LHCN-M2 (cell line): ENCODE measurements at places on chromosomes 5 and 9.

DNA sequence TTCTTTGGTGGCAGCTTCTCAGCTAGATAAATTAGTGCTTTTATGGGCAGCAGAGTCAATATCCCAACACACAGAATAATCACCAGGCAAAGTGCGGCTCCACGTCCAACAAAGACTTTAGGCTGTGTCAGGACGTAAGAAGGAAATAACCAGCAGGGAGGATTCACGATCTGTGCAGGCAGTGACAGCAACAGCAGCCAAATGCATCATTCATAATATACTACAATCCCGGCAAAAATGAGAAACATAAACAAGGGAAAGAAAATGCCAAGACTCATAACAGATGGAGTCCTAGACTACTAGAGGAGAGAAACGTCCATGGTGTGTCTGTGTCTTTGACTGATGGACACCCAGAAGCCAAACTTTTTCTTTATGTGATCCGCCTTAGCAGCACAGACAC, 100.7 kb downstream of the LMNB1 start:
- DNase-seq: no peak

GRCh38 chr5:172823840-172824362, 10.2 kb upstream of the ERGIC1 start:
- DNase-seq: no peak

DNA sequence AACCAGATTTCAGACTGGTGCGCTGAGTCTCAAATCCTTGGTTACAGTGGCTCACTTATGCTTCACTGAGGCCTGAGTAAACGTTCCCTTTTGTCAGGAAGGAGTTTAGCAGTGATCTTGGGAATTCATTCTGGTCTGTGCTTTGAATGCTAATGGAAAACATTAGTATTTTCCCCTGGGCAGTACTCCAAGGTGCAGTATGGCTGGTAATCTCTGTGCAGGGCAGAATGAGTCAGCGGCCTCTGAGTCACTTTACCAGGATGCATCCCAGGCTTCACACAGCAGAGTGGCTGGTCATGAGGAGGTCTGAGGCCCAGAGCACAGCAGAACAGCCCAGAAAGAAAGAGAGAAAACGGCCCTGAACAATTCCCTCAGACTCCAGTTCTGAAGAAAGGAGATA, 54.0 kb downstream of the PCA3 start:
- DNase-seq: peak; percentile 97

DNA sequence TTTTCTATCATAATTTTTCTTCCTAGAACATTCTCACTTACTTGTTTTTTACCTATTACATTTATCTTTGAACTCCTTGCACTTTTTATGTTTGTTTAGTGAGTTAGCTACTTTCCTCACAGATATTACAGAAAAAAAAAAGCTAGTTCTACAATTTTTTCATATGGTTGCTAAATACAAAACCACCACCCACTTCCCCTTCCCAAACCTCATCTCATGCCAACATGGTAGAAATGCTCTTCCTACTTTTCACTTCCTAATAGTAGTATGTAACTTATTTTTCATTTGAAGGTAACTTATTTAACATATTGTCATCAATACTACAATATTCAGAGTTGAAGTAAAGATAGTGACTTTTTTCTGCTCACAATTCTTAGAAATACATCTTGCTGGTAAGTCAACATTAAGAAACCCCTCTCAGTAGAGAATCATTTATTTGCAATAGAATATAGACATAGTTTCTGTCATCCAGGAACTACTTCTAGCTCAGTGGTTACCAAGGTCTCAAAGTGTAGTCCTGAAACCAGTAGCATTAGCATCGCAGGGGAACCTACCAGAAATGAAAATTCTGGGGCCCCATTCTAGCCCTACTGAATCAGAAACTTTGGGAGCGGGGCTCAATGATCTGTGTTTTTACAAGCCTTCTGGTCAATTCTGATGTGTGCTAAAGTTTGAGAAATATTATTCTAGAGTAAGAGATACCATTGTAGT, 1124.6 kb downstream of the DTWD2 start:
- no peak for DNase-seq

- DNase-seq: no peak
Measured at GRCh38 chr5:62592558-62592957, 13.9 kb downstream of the LRRC70 start.

GRCh38 chr5:146165460-146165859, 17.0 kb downstream of the LARS1 start:
- DNase-seq: no peak

GRCh38 chr5:132497488-132497997, 7.0 kb upstream of the IRF1 start:
- DNase-seq: peak; percentile 93

DNA sequence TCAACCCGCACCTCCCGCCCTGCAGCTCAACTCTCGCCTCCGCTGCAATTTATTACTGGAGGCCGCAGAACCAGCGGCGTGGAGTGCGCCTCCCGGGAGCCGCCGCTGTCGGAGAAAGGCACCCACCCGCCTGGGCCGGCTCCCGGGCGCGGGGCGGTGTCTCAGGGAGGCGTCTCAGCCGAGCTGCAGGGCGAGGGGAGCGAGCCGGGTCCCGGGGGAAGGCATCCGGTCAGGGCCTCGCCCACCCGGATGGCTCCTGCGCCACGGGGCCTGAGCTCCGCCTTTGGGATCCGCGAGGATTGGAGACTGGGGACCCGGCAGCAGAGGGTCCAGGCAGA, 32.9 kb downstream of the TSPAN17 start:
- DNase-seq: no peak

DNA sequence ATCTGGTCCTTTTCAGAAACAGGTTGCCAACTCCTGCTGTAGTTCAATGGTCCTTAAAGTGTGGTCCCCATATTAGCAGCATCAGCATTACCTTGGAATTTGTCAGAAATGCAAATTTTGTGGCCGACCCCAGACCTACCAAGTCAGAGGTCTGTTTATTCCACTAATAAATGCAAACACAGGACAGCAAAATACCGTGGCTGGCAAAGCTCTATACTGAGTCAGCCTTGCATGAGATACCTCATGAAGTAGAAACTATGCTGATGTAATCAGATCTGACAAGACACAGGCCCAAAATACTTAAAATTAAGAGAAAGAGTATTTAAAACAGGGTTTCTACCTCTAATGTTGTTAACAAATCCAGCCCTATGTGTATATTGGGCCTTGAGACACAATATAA, 3.0 kb downstream of the GOLM1 start:
- DNase-seq: peak; percentile 5

GRCh38 chr9:35114840-35115628, 628 bp downstream of the ATOSB start:
- peak; percentile 58 for DNase-seq

DNA sequence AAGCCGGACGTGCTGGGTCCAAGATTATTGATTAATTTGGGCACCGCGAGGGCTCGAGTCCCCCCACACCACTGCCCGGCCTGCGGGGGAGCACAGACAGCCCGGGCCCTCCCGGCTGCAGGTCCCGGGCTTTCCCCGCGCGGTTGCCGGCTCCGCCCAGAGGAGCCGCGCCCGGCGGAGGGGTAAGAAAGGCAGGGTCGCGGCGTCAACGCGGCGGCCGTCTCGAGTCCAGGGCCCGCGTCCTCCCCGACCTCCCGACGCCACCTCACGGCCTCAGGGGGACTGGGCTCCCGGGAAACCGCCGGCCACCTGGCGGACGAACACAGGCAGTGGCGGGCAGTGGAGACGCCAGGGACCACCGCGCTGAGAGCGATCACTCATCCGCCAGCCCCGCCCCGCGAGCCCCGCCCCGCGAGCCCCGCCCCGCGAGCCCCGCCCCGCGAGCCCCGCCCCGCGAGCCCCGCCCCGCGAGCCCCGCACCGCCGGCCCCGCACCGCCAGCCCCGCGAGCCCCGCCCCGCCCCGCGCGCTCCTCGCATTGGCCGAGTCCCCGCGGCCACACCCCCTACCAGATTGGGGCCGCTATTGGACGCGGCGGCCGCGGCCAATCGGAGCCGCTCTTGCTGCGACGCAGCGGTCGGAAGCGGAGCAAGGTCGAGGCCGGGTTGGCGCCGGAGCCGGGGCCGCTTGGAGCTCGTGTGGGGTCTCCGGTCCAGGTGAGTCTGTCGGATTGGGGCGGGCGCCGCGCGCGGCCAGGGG, at the start of gene MRPL41:
Gene MRPL41 (plus strand): TSS at position 616 of the 758 bp plus-strand sequence. CDS start 203 bp downstream, outside the sequence.
- peak; percentile 77 for DNase-seq

DNA sequence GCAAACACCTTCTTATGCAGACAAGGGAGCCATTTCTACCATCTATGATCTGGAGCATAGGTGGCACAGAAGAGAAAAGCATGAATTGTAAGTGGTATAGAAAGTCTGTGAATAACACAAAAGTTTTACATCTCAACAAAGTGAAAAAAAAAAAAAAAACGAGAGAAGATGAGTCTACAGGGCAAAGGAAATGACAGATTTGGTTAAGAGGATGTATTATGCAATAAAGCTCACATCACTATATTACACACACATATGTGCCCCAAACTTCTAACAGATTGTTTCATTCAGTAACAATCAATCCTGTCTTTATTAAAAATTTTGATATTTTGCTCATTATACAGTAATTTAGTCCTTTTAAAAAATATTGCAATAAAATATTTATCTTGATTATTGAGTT, 49.8 kb downstream of the CERT1 start:
- peak; percentile 11 for DNase-seq

- DNase-seq: no peak
Measured at GRCh38 chr5:164958688-164959087, 1453.3 kb downstream of the MAT2B start.

DNA sequence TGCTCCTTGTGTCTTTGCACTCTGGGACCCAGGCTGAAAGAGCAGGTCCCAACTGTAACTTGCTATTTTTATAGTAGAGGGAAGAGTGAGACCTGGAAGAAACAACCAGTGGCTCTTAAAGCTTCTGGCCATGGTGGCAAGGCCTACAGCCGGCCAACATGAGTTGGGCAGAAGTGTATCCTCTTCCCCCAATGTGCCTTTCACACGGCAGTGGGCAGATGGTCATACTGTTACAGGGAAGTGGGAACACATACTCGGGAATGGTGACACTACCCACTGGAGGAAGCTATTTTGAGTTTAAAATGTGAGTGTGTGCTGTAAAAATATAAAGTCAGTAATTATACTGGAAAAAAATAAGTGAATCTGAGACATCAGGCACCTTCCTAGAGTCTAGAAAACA, 116.0 kb downstream of the MVB12B start:
- DNase-seq: no peak

DNA sequence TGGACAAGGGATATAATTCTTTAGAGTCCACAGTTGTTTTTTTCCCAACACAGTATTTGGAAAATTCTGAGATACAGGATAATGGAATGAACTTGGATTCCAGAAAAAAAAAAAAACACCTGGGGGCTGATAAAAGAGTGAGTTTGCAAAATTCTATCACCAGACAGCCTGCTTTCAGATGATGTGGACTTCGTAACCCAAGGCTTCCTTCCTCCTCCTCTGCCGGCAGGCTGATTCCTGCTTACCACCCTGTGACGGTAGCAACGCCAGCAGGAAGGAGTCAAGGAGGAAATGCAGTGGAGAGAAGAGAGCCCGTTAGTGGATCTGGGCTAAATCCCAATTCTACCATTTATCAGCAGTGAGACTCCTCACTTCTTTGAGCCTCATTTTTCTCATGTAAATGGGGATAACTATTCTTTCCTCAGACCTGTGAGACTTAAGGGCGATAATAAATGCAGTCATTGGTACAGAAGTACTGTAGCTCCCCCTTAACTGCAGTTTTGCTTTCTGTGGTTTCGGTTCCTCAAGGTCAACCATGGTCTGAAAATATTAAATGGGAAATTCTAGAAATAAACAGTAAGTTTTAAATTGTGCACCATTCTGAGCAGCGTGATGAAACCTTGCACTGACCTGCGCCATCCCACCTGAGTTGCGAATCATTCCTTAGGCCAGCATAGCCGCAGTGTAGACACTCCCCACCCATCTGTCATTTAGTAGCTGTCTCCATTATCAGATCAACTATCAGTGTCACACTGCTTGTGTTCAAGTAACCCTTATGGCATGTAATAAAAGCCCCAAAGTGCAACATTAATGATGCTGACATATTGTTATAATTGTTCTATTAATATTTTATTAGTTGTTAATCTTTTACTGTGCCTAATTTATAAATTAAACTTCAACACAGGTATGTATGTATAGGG, 71.4 kb downstream of the DCP2 start:
- DNase-seq: no peak

- DNase-seq: no peak
Measured at GRCh38 chr9:84808416-84808815, 138.9 kb downstream of the NTRK2 start.

DNA sequence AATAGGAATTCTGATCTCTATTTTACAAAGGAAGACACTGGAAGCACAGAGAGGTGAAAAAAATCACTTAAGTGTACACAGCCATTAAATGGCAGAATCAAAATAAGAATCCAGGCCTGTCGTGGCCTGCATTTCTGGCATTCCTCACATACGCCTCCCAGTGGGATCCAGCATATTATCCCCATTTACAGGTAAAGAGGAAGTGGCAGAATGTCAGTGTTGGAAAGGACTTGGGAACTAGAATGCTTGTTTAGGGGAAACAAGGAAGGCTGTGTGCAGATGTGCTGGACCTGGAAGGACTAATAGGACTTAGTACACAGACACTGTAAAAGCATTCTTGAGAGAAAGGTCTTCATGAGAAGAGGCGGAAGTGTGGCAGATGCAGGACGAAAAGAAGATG, 241.8 kb downstream of the TRIM32 start:
- DNase-seq: no peak

DNA sequence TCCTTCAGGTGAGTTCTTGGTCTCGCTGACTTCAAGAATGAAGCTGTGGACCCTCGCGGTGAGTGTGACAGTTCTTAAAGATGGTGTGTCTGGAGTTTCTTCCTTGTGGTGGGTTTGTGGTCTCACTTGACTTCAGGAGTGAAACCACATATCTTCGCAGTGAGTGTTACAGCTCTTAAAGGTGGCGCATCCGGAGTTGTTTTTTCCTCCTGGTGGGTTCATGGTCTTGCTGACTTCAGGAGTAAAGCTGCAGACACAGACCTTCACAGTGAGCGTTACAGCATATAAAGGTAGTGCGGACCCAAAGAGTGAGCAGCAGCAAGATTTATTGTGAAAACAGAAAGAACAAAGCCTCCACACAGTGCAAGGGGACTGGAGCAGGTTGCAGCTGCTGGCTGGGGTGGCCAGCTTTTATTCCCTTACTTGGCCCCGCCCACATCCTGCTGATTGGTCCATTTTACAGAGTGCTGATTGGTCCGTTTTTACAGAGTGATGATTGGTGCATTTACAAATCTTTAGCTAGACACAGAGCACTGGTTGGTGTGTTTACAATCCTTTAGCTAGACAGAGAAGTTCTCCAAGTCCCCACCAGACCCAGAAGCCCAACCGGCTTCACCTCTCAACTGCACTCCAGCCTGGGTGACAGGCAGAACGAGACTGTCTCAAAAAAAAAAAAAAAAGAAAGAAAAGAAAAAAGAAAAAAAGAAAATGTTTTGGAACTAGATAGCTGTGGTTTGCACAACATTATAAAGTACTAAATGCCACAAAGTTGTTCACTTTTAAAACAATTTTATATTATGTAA, 9.1 kb upstream of the ERMP1 start:
- no peak for DNase-seq
